Muscle of back (tissue), 13 donors: ENCODE measurements at places on chromosomes 3 and 15. TPM values are rescaled to one million over a fixed set of nuclear protein-coding genes. Genes with fewer than 3 reads are reported as not detected.
A peak's percentile ranks its signal among the peaks of the same experiment; 100 is the strongest.

- DNase-seq, result no peak
Observed at GRCh38 chr3:57393977-57394376, 101.5 kb upstream of the ASB14 start.

DNA sequence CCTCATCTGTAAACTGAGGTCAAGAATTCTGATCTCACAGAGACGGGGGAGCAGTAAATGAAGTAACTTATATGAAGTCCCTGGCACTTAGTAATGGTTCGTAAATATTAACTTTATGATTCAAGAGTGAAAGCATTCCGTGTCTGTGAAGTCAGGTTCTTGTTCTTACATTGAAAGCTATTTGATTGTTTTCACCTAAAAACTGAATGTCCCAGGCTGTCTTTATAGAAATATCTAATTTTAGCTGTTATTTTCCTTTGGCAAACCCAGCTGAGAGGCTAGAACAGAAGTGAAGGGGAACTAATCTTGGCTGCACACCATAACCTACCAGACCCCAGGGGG is 84.5 kb downstream of the CHSY1 start:
- DNase-seq, result no peak

- no peak for DNase-seq
Observed at GRCh38 chr15:70032509-70032908, 65.2 kb downstream of the TLE3 start.

GRCh38 chr3:194861375-194861774 is 175.7 kb downstream of the FAM43A start:
- no peak for DNase-seq

CORO2B gene
- polyA plus RNA-seq, result 7.5 TPM

GRCh38 chr3:196518966-196519717 is 4.0 kb upstream of the SMCO1 start:
- peak; percentile 12 for DNase-seq

SH2D7 gene
- 0.14 TPM for polyA plus RNA-seq

GRCh38 chr3:38521391-38521987 is 25.3 kb downstream of the EXOG start:
- DNase-seq, result peak; percentile 72

SERPINI2 gene
- polyA plus RNA-seq, result 0.20 TPM

DNA sequence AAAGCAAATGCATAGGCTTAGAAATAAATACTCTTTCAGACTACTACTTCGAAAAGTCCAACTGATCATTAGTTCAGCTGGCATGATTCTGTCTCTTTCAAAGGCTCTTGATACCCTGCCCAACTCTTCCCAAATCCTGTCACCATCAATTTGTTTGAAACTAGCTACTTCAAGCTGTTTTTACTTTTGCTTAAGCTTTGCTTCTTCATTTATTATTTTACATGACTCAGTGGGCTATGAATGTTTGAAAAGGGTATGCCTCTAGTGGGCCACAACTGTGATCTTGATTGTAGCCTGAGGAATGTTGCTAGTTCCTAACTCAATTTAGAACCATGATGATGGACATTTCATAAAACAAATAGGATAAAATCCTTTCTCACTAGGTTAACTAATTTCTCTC is 340.8 kb downstream of the NAALADL2 start:
- no peak for DNase-seq

DNA sequence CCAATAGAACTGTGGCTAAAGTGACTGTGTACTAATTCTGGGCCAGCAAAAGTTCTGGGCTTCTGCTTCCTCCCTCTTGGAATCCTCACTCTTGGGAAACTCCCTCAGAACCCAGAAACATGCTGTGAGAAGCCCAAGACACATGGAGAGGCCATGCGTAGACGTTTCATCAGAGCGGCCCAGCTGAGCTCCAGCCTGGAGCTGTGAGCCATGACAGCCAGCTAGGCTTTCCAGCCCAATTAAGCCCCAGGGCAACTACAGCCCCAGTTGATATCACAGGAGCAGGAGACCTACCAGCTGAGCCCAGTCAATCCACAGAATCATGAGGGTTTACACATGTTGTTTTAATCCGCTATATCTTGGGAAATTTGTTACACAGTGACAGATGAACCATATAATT is 43.6 kb upstream of the CNOT10 start:
- no peak for DNase-seq

TM6SF1 gene
- polyA plus RNA-seq, result 40.6 TPM

- DNase-seq, result no peak
Observed at GRCh38 chr15:30065025-30065801, 17.5 kb upstream of the GOLGA8J start.

C15orf62 gene
- 1.8 TPM for polyA plus RNA-seq

DNA sequence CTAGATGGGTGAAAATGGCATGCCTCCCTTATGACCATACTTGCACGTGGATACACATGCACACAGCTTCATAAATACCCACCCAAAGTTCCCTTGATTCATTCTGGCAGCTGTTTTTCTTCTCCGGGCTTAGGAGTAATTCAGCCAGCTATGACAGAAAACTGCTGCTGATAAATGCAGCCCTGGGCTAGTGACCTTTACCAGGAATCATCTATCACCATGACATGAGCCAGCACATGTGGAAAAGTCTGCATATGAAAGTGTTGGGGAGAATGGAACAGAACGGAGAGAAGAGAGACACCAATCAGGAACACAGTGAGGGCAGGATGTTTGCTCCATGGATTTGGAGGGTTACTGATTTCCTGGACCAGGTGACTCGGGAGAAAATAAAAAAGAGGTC is 706.3 kb downstream of the PDCD6IP start:
- DNase-seq, result no peak

DNA sequence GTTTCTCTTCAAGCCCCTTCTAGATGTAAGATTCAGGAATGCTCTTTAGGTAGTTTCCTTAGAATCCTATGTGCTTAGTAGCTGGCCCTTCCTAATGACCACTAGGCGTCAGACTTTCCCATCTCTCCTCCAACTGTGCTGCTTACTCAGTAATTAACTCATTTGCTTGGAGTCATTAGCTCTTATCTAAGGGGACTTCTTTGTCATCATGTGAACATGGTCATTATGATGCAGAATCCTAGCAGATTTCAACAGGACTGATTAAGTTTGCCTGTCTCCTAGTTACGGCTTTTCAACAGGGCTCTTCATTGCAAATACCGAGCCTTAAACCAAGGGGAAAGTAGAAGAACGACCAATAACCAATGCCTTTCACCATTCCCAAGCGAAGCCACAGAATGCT is 46.4 kb downstream of the GJD2 start:
- no peak for DNase-seq

MAPK6 gene
- polyA plus RNA-seq, result 29.4 TPM

- DNase-seq, result no peak
Observed at GRCh38 chr15:82742134-82742533, 32.5 kb upstream of the AP3B2 start.

DNA sequence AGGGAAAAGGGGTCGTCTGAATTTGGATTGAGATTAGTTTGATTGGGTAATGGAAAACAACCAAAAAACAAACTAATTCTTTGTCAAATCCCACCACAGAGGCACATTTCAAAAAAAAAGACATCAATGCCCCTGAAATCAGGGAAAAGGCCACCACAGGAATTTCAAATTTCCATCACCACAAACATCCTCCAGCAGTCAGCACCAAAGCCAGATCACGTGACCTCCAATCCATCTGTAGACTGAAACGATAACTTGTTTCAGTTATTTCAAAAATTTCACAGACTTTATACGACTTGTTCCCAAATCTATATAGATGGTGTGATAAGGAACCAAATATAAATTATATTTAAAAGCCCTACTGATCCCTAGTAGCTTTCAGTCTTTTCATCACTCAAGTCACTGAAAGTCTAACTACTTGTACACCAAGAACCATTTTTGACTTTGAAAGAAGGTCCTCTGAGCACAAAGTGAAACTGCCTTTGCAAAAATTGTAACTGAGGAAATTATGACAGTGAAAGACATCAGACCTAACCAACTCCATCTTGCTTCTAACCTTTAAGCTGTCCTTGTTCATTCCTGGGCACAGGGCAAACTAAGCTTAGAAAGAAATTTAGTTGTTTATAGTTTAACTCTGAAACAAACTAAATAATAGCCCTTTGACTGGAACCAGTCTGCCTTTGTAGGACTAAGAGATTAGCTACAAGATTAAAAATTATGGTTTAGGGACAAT is 48.1 kb upstream of the PLCL2 start:
- no peak for DNase-seq

DNA sequence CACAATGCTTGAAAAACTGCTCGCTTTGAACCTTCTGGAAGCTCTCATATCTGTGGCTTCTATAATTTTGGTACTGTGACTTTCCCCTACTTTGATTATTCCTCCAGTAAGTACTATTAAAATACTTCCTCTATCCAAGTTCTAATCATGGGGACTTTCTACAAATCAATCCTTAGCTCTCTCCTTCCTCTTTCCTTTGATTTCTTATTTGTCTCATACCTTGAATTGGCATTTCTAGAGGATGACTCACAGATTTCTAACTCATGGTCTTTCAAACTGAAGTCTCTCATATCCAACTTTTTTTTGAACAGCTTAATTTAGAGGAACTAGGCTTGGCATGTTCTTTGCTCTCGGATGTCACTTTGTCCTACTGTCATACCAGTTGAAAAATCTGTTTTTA is 241.8 kb downstream of the TBC1D5 start:
- no peak for DNase-seq

AHSG gene
- polyA plus RNA-seq, result not detected

RPP25 gene
- 1.9 TPM for polyA plus RNA-seq

- DNase-seq, result no peak
Observed at GRCh38 chr3:71413572-71413971, 170.0 kb downstream of the FOXP1 start.

- DNase-seq, result no peak
Observed at GRCh38 chr3:133783762-133784161, 21.9 kb upstream of the SRPRB start.

DNA sequence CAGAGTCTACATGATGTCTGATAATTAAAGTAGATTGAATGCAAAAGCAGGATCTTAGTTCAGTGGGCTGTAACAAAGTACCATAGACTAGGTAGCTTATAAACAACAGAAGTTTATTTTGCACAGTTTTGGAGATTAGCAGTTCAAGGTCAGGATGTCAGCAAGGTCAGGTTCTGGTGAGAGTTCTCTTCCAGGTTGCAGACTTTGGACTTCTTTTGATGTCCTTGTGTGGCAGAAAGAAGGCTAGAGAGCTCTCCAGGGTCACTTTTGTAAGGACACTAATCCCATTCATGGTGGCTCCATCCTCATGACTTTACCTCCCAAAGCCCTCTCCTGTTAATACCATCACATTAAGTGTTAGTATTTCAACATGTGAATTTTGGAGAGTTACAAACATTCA is 12.1 kb downstream of the FYTTD1 start:
- DNase-seq, result no peak

VILL gene
- 3.5 TPM for polyA plus RNA-seq

- peak; percentile 88 for DNase-seq
Observed at GRCh38 chr3:133895208-133896001, at the start of gene RAB6B. Gene RAB6B, minus strand, starts transcription at chr3:133895882. Its CDS starts 416 bp downstream, at chr3:133895466.

- no peak for DNase-seq
Observed at GRCh38 chr3:10875914-10876313, 59.9 kb downstream of the SLC6A11 start.

- no peak for DNase-seq
Observed at GRCh38 chr3:154191520-154191919, 70.3 kb downstream of the ARHGEF26 start.

DNA sequence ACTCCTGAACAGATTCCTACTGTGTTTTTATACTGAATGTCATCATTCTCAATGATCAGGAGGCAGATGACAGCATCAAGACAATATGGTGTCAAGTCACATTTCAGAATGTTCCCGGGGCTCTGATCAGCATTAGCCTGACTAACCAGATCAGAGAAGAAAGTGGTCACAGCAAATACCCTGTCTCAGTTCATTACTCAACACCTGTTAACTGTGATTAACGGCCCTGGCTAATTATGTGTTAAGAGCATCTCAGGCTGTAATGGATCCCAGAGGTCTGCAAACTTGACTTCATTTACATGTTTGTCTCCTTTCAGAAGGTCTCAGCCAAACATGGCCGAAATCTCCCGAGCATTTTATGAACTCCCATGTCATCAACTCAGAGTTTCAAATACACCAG is 833.7 kb downstream of the FHIT start:
- DNase-seq, result no peak

- no peak for DNase-seq
Observed at GRCh38 chr3:39479701-39480414, 12.4 kb downstream of the MOBP start.
